ENCODE measurements at places on chromosomes 2 and 18.

DNA sequence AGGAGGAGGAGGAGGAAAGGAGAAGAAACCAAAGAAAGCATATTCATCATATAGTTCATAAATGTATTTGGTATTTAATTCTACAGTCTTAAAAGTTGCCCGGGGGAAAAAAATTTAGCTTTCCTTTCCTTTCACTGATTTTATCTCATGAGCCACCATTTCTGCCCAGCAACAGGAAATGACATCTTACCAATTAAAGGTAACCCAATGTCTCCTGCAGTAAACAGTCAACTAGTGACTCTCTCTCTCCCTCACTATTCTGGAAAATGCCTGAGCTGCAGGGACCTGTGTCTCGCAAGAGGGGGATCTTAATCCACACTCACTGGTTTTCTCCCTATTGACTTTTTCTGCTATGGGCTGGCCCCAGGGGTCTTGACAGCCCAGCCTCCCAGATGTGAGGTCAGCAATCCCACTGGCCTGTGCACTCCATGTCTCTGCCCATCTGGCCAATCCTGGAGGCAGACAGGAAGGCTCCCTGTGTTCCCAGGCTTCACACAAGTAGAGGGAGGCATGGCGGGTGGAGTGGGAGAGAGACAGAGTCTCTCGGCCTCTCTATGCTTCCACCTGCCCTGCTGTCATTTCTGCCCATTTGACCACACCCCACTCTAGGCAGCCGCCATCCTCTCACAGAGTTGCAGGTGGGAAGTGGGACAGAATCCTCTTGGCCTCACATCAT is 85.4 kb upstream of the CABLES1 start:
- no peak for DNase-seq

- DNase-seq, result no peak
Observed at GRCh38 chr2:15963977-15964670, 23.8 kb downstream of the MYCN start.

DNA sequence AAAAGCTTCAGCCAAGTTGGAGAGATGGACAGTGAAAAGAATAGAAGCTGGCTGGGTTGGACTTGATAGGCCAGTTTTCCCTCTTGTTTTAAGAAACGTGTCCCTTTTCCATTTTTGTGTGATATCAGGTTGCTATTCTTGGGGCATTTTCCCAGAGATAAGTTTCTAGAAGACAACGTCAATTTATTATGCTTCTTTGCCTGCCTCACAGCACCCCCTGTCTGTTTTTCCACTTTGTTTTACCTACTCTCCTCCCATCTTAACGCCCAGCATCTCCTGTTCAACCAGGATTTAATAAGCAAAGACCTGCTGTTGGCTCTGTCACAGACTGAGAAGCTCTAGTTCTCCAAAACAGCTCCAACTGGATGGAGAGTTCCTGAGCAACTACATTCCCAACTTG is 317.8 kb upstream of the ZNF521 start:
- DNase-seq, result no peak

- DNase-seq, result no peak
Observed at GRCh38 chr2:62688771-62689170, 16.7 kb upstream of the EHBP1 start.

GRCh38 chr2:241064008-241064801 is 37.9 kb downstream of the MTERF4 start:
- peak; percentile 79 for DNase-seq

DNA sequence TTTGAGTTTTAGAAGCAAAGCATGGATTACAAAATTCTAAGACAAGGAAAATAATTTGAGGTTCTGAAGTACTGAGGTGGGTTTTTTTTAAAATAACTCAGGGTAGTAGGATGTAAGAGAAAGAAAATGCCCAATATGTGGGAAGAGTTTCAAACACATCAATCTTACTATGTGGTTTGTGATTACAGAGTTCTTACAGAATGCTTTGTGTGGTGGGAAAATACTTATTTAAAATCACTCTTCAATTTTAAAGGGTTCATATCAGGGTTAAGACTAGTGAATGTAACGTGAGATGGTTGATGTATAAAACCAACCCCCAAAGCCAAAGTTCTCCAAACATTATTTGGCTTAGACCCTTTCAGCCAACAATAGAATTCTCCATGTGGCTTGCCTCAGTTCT is 173.5 kb downstream of the UBE2E3 start:
- DNase-seq, result no peak

- no peak for DNase-seq
Observed at GRCh38 chr2:137237055-137237454, 471.7 kb downstream of the THSD7B start.

- no peak for DNase-seq
Observed at GRCh38 chr2:118219611-118220010, 131.3 kb downstream of the INSIG2 start.

DNA sequence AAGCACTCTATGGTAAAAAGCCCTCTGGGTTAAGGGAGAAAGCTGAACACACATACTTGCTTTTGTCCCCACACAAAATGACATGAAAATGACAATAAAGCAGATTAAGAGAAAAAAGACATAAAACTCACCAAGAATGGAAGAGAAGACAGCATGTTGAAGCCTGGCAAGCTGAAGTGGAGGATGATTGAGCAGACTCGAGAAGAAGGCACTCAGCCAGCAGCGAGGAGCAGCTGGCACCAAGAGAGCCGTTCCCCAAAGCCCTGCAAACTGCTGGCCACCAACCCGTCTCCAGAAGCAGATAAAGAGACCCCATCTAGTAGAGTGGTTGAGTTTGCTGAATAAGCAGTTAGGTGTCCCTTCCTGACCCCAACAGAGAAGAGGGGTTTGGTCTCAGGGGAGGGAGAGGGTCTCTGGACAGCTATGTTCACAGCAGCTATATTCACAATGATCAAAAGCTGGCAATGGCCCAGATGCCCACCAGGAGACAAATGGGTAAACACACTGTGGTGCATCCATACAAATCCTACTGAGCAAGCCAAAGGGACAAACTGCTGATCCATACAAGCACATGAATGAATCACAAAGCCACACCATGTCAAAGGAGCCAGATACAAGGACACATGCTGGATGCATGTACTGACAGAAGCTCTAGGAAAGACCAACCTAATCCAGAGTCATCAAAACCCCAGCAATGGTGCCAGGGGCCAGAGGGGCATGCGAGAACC is 36.9 kb downstream of the FAM168B start:
- DNase-seq, result no peak

DNA sequence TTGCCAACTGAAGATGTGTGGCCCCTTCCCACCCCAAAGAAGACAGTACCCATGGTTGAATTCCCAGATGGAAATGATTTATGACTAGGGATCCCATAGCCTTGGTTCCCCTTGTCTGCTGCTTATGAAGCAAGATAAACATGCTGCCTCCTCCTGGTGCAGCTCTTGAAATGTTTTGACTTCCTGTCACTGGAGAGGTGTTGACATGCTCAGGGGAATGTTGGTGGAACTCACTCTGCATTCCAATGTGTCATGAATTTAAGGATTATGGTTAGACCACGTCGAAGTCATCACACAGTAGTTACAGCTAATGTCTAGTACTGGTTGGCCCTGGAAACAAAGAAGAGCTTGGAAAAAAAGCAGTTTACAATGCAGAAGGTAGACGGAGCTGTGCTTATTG is 69.0 kb upstream of the FAM110C start:
- no peak for DNase-seq

DNA sequence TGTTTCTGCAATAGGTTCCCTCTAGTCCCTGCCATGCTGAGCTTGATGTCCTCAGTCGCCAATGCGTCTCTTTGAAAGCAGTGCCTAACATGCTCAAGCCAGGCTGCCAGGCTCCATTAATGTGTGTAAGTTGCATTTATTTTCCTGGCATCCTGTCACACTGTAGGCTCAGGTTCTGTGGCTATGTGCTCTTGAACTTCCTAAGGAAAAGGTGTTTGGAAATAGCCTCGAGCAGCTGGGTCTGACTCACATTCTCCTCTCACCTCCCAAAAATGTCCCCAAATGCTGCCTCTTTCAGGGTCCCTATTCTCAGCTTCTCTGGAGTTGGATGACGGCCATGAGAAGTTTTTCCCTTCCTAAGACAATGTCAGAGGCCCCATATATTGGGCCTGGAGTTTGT is 58.0 kb upstream of the SLC14A2 start:
- DNase-seq, result no peak

DNA sequence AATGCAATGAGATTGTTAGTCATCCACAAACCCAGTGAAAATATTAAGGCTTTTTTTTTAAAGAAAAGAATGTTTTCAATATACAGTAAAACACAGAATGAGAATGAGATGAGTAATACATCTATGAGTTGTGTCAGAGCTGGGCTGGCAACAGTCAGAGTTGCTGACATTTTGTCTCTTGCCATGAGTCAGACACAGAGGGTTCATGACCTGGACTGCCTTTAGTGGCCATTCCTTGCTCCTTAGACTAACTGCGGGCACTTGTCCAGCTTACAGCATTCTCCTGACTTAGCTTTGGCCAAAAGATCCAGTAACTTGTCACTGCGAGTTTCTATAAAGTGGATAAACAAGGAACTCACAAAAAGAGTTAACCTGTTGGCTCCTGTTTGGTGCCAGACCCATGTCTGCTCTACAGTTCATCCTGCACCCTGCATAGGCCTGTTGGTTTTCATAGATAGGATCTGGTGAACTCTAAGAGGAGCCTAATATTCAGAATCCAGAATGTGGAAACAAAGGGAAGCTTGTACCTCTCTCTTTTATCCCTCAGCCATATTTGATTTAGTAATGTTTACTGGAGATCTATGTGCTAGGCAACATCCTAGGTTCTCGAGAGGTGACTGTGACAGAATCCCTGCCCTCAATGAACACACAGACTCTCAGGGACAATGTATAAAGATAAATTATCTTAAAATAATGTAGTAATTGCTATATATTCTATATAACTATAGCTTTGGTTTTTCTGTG is 391.5 kb upstream of the VWC2L start:
- no peak for DNase-seq

- DNase-seq, result no peak
Observed at GRCh38 chr2:72886505-72887031, 640 bp upstream of the SPR start.

DNA sequence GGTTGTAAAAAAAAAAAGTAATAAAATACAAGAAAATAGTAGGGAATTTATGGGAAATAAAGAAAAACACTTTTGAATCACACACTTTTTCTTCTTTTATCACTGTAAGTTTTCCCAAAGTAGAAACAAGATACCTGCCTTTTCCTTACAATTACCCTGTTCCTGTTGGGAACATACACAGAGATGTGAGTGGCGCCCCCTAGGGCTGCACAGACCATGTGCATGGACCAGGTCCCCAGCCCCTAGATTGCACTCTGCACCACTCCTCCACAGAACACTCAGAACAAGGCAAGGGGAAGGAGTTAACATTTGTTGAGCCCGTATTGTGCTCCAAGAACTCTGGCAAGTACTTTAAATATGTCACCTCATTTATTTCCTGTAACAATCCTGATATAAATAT is 118.7 kb upstream of the NRP2 start:
- DNase-seq, result no peak

- DNase-seq, result no peak
Observed at GRCh38 chr2:119426801-119427395, 4.8 kb upstream of the TMEM37 start.

GRCh38 chr2:222939208-222939856 is 78.5 kb downstream of the ACSL3 start:
- peak; percentile 52 for DNase-seq

DNA sequence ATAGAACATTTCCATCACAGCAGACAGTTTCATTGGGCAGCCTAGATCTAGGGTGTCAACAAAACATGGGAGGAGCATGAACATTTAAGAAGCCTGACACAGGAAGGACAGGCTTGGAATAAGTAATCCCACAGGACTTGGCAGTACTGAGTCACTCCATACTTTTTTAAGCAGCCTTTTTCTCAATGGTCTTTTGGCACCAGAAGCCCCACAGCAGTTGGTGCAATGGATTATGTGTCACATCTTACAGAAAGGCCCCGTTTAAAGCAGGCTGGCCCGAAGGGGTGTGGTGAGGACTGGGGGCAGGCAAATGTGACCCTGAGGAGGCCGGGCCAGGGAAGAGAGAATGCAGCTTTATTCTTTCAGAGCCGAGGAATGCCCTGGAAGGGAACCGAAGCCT is 26.6 kb downstream of the SPTBN1 start:
- DNase-seq, result no peak

GRCh38 chr2:153601812-153602211 is 123.2 kb upstream of the RPRM start:
- DNase-seq, result no peak

DNA sequence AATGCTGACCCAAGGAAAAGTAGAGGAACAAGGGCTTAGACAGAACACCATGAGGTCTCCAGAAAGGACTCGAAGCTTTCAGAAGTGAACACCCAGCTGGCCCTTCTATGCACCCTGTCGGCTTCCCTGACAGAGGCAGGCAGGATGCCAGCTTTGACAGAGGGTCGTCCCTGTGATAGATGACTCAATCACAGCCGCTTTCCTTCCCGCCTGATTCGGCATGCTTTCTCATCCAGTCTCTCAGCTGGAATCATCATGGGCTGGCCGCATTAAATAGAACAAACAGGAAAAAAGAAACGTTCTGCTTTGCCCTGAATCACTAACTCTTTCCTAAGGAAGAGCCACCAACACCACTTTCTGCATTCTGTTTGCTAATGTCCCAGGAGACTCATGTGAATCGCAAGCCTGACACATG is 140.3 kb upstream of the RAB12 start:
- DNase-seq, result no peak

DNA sequence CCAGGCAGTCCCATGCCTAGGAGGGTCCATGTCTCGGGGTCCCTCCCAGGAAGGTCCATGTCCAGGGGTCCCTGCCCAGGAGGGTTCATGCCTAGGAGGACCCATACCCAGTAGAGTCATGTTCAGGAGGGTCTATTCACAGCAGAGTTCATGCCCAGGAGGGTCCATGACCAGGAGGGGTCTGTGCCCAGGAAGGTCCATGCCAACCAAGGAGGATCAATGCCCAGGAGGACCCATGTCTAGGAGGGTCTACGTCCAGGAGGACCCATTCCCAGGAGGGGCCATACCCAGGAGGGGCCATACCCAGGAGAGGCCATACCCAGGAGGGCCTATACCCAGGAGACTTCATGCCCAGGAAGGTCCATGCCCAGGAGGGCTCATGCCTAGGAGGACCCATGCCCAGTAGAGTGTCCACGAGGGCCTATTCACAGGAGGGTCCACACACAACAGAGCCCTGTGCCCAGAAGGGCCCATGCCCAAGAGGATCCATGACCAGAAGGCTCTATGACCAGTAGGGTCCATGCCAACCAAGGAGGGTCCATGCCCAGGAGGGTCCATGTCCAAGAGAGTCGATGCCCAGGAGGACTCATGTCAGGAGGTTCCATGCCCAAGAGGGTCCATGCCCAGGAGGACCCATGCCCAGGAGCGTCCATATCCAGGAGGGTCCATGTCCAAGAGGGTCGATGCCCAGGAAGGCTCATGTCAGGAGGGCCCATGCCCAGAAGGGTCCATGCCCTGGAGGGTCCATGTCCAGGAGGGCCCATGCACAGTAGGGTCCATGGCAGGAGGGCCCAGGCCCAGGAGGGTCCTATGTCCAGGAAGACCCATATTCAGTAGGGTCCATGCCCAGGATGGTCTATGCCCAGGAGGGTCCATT is 10.1 kb downstream of the GPR35 start:
- no peak for DNase-seq
